ENCODE measurements at places on chromosomes 7 and 10. TPM values are rescaled to one million over a fixed set of nuclear protein-coding genes. Genes with fewer than 3 reads are reported as not detected.

DNA sequence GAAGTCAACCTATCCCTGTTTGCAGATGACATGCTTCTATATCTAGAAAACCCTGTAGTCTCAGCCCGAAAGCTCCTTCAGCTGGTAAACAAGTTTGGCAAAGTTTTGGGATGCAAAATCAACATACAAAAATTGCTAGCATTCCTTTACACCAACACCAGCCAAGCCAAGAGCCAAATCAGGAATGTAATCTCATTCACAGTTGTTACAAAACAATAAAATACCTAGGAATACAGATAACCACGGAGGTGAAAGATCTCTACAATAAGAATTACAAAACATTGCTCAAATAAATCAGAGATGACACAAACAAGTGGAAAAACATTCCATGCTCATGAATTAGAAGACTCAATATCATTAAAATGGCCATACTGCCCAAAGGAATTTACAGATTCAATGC lies 50.4 kb upstream of the ZNF365 start:
- no peak for DNase-seq

DNA sequence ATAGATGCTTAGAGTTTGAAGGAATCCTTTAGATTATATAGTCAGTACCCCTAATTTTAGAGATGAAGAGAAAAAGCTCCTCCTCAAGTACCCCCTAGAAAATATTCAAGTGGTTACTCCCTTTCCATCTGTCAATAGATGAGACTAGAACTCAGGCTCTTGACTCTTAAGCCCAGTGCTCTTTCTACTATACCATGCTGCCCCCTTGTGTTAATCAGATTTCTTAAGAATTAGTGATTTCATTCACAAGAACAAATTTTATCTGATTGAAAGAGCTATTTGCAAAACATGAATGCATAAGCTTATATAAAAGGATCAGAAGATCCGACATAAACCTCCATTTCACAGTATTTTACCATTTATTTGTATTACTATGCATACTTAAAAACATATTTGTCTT lies 179.3 kb downstream of the TFEC start:
- DNase-seq: no peak

DNA sequence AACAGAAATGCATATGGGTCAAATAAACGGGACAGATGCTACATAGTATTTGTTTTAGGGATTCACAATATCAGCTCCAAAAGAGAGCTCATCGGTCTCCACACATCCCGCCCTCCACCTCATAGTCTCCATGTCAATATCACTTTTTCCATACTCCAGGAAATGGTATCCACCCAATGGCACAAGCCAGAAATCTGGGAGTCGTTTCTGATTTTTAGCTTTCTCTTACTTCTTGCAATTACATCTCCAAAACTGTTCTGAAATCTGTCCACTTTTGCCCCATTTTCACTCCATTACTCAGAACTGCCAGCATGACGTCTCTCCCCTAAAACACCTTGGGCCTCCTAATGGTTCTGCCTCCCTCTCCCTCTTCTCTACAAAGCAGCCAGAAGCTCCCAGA lies 47.4 kb upstream of the EZH2 start:
- peak; percentile 96 for DNase-seq

GRCh38 chr10:109474812-109475211 lies 448.5 kb downstream of the XPNPEP1 start:
- DNase-seq: no peak

GRCh38 chr7:106890952-106891351 lies 25.9 kb downstream of the PIK3CG start:
- no peak for DNase-seq

GRCh38 chr10:71349406-71349805 lies 30.3 kb downstream of the SLC29A3 start:
- no peak for DNase-seq

MICALL2 gene
- 5.7 TPM for total RNA-seq

SPDYE9 gene
- total RNA-seq: 0.10 TPM

DNA sequence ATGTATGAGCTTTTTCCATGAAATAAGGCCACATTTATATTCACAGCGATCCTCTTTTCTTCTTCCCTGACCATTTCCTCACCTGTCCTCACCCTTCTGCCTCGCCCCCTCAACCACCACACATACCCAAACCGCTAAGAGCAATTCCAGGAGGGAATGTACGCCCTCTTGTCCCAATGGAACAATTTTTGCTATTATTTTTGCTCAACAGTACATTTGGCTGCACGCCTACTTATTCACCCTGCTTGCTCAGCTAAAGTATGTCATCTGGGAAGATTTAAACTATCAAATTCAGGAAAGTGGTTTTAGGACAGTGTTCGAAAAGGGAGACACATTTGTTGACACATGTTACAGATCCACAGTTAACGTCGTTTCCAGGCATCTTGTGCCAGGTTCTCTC lies 252.7 kb downstream of the NEBL start:
- no peak for DNase-seq

- DNase-seq: no peak
Observed at GRCh38 chr7:8117195-8117594, 144.8 kb downstream of the ICA1 start.

- DNase-seq: no peak
Observed at GRCh38 chr7:23299770-23300300, 696 bp downstream of the MALSU1 start.

DNA sequence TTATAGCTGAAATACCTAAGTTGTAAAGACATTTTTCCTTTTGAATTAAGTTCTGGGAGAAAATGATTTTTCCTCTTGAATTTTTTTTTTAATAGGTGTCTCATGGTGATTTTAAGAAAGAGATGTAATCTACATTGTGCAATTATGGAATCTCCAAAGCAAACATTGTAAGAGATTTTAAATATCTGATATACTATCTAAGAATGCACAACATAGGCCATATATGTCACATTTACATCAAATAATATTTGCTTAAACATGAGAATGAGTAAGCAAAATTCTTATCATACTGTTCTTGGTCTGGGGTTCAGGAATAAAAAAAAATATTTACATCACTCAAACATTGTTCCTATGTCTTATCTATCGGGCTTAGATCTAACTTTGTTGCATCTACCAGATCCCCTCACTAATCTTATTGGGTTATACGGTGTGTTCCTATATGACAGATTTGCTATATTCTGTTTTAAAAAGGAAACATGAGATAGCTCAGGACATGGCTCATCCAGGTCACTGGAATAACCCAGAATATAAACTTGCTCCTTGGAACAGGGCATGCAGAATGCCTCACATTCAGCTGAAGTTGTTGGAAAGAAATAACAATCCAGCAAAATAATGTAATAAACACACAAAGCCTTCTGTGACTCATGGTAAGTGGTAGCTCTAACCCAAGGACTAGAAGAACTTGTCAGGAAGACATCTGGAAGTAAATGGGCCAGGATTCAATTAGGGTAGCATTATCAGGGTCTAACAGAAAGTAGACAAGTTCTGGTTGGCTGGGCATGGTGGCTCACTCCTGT lies 794.7 kb downstream of the IPMK start:
- DNase-seq: no peak
